ENCODE measurements at places on chromosomes 1 and 21.
A peak's percentile ranks its signal among the peaks of the same experiment; 100 is the strongest.

- no peak for DNase-seq
Observed at GRCh38 chr1:90925928-90926869, 95.6 kb downstream of the ZNF644 start.

DNA sequence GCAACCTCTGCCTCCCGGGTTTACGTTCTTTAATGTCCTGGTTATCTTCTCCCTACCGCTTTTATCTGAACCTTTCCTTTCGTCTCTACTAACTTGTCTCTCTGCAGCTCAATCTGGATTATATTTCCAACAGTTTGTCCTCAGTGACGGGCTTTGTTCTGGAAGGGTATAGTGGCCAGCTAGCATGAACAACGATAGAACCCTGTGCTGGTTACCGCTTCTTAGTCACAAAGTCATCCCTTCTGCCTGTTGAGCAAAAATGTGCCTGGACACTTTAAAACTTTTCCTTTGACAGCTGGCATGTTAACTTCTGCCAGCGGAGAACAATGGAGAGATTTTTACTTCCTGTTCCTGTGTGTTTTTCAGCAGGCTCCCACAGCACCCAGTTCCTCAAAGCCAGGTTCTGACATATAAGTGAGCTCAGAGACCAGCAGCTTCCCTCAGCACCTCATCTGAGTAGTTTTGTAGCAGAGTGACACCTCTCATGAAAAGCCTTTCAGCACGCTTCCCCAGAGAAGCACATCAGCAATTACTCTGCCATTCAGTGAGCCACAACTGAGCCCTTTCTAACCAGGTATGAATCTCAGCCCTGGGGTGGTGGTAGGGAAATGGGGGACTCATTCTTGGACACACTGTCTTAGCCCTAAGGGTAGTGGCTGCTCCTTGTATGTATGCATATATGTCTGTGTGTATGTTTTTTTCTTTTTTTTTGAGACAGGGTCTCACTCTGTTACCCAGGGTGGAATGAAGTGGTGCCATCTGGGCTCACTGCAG, 23.6 kb upstream of the CCDC17 start:
- no peak for DNase-seq

DNA sequence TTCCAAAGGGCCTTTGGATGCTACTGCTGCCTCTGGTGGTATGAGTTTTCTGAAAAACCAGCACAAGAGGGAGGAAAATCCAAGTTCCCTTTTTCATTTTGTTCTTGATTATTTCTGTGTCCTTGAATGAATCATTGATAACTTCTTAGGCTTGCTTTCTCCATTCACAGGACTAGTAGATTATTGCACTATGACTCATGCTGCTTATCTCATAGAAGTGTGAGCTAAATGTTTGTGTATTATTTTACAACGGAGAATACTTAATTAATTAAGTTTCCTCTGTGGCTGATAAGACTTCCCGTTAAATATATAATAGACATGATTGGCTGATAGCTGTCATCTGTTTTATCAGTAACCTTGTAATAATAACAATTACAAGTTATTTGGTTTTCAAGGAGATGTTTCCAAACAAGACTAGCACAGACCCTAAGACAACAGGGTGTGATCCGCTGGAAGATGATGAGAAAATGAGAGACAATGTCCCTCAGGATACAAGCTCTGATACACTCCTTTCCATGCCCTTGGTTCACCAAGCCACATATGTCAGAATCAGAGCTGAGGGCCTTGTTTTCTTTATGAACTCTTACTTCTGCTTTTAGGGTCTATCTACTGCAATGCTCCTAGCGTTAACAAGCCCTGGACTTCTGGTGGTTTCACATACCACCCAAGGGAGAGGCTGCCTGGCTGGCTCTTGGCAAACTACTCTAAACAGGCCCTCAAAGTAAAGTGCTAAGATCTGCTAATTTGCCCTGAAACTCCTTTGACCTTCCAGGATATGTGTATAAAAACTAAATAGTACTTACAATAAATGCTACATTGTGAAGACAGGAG, 1078.3 kb downstream of the TTLL7 start:
- no peak for DNase-seq

DNA sequence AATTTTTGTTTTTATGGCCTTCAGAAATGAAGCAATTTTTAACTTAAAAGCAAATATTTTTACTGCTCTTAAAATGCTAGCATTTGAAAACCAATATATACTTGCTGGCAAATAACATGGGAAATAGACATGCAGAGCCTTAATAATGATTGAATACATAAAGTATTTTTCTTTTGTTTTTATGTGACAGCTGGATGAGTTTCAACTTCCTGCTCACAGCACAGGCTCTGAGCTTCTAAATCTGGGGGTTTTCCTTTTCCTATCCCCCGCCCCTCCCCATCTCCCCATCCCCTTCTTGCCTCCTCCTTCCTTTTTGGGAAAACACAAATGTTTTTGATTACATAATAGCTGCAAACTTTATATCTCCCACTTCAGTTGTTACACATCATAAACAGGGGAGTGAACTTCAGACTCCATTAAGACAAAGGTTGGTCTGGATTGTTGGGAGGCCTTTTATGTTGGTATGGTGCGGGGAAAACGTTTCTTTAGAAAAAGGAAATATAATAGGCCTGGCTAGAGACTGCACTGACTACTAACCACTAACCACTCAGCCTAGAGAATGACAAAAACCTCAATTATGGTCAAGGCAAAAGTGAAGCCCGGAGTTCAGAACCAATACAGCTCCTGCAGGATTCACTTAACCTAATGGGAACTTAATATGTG, 116.1 kb upstream of the GORAB start:
- DNase-seq: no peak

DNA sequence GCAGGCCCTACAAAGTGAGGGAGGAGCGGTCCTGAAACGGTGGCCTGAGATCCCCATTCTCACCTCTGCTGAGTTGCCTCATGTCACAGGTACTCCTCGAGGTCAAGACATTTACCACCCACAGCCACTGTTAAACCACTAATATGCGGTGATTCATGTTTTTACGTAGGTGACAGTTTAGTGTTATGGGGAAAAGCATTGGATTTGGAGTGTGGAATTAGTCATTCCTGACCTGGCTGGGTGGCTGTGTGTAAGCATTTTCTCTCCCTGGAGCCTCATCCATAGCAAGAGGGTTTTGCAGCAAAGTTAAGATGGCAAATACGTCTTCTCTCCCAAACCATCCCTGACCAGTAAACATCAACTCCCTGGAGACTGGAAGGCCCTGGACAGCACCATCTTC, 57.8 kb upstream of the KCNJ6 start:
- DNase-seq: no peak

- no peak for DNase-seq
Observed at GRCh38 chr1:86648255-86648654, 56.1 kb upstream of the SH3GLB1 start.

GRCh38 chr21:21162786-21163185, 164.6 kb downstream of the NCAM2 start:
- no peak for DNase-seq

- no peak for DNase-seq
Observed at GRCh38 chr1:10665226-10665625, 131.2 kb downstream of the CASZ1 start.

GRCh38 chr21:45977396-45977795, 4.2 kb upstream of the COL6A1 start:
- DNase-seq: no peak

- no peak for DNase-seq
Observed at GRCh38 chr1:176656257-176656995, 193.5 kb downstream of the PAPPA2 start.

GRCh38 chr1:47997289-47998200, at the start of gene TRABD2B:
Gene TRABD2B (minus strand): TSS chr1:47997385.
- DNase-seq: peak; percentile 53

DNA sequence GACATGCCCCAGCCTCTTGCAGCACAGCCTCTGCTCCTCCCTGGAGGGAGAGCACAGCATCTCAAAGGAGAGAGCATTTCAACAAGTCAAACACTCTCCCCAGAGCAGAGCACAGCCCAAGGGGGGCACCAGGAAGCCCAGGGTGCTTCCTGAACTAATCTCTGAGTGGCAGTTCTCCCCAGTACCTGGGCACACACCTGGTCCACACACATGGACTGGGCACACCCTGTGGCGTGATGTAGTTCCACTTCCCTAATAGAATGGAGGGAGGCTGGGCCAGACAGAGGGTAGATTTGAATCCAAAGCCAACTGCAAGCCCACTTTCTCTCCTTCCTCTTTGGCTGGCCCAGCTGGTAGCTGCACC, 55.5 kb downstream of the CD46 start:
- no peak for DNase-seq

- no peak for DNase-seq
Observed at GRCh38 chr1:25003457-25004190, 73.5 kb upstream of the RUNX3 start.

DNA sequence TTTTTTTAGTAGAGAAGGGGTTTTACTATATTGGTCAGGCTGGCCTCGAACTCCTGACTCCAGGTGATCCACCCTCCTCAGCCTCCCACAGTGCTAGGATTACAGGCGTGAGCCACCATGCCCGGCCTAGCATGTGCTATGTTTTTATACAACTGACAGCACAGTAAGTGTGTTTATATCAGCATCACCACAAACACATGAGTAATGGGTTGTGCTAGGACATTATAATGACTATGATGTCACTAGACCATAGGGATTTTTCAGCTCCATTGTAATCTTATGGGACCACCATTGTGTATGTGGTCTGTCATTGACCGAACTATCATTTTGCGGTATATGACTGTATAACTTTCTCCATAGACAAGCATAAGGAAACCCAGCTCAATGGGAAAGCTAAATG, 6.3 kb downstream of the LEFTY2 start:
- DNase-seq: no peak

DNA sequence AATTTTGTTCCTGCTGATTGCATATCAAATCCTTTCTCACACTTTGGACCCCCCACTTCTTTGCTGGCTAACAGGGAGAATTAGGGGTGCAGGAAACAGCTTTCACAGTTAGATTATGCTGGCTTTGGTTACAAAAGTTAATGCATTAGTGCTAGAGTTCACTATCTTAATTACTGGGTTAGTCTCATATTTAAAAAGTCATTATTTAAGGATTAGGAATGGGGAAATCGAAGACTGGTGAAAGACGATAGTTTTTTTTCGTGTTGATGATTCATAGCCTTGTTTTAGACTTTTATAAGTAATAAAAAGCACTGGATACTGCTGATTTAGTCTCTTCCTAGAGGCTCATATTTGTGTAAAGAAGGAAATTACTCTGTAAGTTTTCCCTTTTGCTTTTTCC, 11.6 kb downstream of the ST6GALNAC3 start:
- no peak for DNase-seq

DNA sequence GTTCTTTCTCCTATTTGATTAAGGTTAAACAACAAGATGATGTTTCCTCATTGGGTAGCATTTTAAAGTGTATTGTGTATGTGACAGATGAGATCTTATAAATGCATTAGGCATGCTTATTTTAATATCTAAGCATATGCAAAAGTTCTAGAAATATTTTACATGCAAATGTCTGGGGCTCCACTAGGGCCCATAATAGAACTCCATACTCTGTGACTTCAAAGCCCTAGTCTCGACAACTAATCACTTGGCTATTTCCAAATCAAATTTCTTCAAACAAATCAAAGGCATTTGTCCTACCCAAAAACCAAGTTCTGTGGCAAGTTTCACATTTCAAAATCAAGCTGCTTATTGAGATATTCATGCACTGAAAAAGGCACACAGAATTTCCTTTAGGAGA, 385.6 kb upstream of the ST6GALNAC5 start:
- DNase-seq: no peak

GRCh38 chr1:225447650-225448089, 19.8 kb upstream of the LBR start:
- no peak for DNase-seq

DNA sequence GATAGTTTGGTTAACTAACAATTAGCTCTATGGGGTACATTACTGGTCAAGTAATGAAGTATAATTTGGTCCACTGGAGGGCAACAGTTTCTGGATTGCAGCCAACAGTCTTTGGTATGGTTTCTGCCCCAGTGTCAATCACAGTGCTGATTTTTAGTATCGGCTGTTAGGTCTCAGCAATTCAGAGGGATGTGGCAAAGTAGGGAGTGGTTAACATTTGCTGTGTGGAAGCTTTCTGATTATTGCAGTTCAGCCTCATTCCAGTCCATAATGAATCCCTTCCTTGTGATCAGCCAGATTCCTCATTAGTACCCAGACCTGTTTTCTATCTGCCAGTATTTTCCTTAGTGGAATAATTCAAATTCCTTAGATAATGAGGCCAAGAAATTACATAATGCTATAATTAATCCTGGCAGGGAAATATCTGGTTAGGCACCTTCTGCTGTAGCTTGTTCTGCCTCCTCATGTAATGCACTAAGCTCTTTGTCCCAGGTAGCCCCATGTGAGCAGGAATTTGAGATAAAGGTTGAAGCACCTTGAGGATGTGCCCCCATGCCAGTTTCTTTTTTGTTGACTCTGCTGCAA, 14.0 kb downstream of the F3 start:
- no peak for DNase-seq

- DNase-seq: peak; percentile 77
Observed at GRCh38 chr1:154186177-154186576, 5.7 kb downstream of the TPM3 start.

DNA sequence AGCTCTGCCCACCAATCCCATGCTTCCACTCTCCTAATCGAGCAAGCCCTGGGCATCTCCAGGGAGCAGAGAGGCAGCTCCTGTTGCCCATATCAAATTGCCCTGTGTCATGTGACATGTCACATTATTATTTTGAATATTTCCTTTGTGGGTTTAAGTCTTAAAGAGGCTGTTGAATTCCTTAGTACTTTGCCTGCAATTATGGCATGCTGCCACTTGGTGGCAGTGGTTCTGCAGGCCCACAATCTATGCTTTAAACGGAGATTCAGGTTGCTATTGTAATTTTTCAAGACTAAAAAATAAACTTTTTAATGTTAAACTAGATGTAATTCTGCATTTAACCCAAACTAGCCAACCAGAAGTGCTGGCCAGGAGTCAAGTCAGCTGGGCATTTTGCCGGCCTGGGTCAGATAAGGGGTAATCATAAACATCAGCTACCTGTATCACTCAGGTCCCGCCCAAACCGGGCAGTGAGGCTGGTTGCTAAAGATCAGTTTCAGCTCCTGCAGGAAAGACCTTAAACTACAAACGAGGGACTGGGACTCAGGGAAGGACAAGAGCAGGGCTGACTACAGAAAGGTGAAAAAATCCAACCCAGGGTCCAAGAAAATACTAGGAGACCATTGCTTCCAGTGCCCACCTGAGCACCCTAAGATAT, 37.3 kb upstream of the ARHGEF16 start:
- DNase-seq: no peak

GRCh38 chr1:1093610-1093943, 19.5 kb upstream of the RNF223 start:
- DNase-seq: no peak

GRCh38 chr1:238660849-238661248, 725.5 kb upstream of the CHRM3 start:
- DNase-seq: no peak

GRCh38 chr21:41755258-41755933, 11.5 kb downstream of the RIPK4 start:
- DNase-seq: no peak

GRCh38 chr1:43779266-43779665, 71.9 kb downstream of the ST3GAL3 start:
- DNase-seq: no peak

DNA sequence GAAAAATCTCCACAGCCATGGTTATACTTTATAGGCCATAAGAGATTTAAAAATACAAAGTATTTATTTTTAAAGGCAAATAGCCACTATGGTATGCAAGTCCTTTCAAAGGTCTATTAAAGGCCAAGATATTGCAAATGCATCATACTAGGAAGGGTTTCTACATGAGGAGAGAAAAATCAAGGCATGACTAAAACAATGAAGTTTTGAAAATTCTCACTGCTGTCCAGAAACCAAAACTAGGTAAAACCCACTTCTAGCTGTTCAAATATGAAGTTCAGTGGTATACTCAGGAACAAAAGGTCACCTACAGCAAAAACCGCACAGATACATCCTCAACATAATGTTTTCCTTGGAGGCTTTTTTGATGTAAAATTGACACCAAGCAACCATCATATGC, 75.0 kb downstream of the EPS15 start:
- DNase-seq: no peak

Measured in CD4-positive, alpha-beta T cell treated with Interleukin-12 subunit alpha and Interleukin-12 subunit beta, for 1 hour (primary cell).